Bronchus fibroblast of lung (primary cell): ENCODE measurements at places on chromosomes 16 and 17. TPM values are rescaled to one million over a fixed set of nuclear protein-coding genes. Genes with fewer than 3 reads are reported as not detected.

ABI3 gene
- total RNA-seq, result 2.2 and 3.4 TPM in 2 replicates

EVPLL gene
- not detected in 2 replicates for total RNA-seq

KRTAP9-8 gene
- total RNA-seq, result not detected in 2 replicates

ABCC11 gene
- total RNA-seq, result under 0.01 TPM in 1 of 2 replicates, not detected in the other

ITPRIPL2 gene
- 14.4 and 18.8 TPM in 2 replicates for total RNA-seq

EME1 gene
- total RNA-seq, result 10.8 and 15.6 TPM in 2 replicates

SP6 gene
- total RNA-seq, result 0.15 and 0.34 TPM in 2 replicates

TUFM gene
- 198 and 209 TPM in 2 replicates for total RNA-seq

PIRT gene
- not detected in 2 replicates for total RNA-seq

SDF2 gene
- 46.9 and 55.2 TPM in 2 replicates for total RNA-seq

CLDN6 gene
- total RNA-seq, result 0.15 and 0.17 TPM in 2 replicates

SLC6A2 gene
- not detected in 2 replicates for total RNA-seq

RNF112 gene
- total RNA-seq, result 2.7 and 2.9 TPM in 2 replicates

VAT1L gene
- 7.6 and 8.7 TPM in 2 replicates for total RNA-seq

GPR179 gene
- not detected in 2 replicates for total RNA-seq

LYZL6 gene
- not detected in 2 replicates for total RNA-seq

TPSG1 gene
- total RNA-seq, result not detected in 2 replicates

SLC16A13 gene
- 1.2 and 2.1 TPM in 2 replicates for total RNA-seq

METTL9 gene
- total RNA-seq, result 154 and 166 TPM in 2 replicates

SLFN13 gene
- total RNA-seq, result 3.9 and 4.2 TPM in 2 replicates

TMUB2 gene
- 24.0 and 27.5 TPM in 2 replicates for total RNA-seq

ALDH3A1 gene
- not detected in 2 replicates for total RNA-seq

MMP28 gene
- total RNA-seq, result 0.67 and 2.2 TPM in 2 replicates
